ENCODE measurements at places on chromosomes 4 and X. TPM values are rescaled to one million over a fixed set of nuclear protein-coding genes. Genes with fewer than 3 reads are reported as not detected.

DNA sequence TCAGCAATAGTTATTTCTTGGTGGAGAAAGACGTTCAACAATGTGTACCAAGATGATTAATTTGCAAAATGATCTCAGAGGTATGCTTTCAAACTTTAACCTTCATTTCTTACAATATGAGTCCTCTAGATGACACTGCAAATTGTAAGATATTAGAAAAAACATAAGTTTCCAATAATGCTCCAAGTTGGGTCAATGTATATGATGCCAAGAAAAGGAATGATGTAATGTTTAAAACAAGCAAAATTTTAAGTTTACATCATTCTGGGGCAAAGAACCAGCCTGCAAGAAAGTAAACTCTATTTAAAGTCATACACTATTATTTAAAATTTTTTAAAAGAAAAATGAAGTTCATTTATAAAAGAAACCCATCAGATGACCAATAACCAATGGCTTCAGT is 56.1 kb downstream of the PRSS12 start:
- no peak overlapping the region for H3K4me3 ChIP-seq
- no peaks in the 10 kb centered on the region for H3K4me1 ChIP-seq
- H3K36me3 ChIP-seq: no peaks in the 10 kb centered on the region
- no peak for DNase-seq

DNA sequence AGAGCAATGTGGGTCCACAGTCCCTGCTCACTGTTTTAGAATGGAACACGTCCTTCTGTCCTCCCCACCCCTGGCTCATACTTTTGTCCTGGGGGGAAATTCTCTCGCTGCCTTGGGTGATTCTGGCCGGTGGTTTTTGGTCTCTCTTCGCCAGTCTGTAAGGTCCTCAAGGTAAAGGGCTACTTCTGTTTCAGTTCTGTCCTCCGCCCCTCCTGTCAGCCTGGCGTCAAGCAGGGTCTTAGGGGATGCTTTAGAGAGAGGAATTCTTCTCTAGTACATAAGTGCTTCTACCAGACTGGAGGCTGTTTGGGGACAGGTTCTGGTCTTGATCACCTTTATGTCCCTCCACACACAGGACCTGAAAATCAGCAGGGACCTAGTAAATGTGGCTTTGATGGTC is 617 bp upstream of the MRFAP1L1 start:
- DNase-seq: no peak
- H3K27ac ChIP-seq: no peak overlapping the region
- no peaks in the 10 kb centered on the region for H3K27me3 ChIP-seq

DNA sequence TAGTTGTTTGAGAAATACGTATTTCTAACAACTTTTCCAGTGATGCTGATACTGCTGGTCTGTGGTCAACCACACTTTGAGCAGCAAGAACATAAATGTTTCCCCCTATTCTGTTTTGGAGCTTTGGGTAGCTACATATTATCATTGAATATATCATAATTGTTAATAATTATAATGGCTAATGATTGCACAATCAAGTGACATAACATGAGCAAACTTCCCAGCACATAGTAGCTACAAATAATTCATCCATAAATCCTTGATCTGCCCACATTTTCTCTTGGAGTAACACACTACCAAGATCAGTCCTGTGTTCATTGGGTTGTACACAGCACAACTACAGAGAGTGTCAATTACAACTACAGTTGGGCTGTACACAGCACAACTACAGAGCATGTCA is 436.3 kb upstream of the MAGEB18 start:
- H3K4me1 ChIP-seq: no peaks in the 10 kb centered on the region
- no peak overlapping the region for H3K27ac ChIP-seq
- DNase-seq: no peak
- H3K36me3 ChIP-seq: no peaks in the 10 kb centered on the region
- H3K27me3 ChIP-seq: no peaks in the 10 kb centered on the region
- no peak overlapping the region for H3K4me3 ChIP-seq

- DNase-seq: no peak
- H3K36me3 ChIP-seq: peaks cover 23% of the 10 kb centered on the region
- no peak overlapping the region for H3K27ac ChIP-seq
- H3K4me3 ChIP-seq: no peak overlapping the region
These were observed 76.6 kb downstream of the TBC1D9 start for GRCh38 chr4:140679576-140679975.

DNA sequence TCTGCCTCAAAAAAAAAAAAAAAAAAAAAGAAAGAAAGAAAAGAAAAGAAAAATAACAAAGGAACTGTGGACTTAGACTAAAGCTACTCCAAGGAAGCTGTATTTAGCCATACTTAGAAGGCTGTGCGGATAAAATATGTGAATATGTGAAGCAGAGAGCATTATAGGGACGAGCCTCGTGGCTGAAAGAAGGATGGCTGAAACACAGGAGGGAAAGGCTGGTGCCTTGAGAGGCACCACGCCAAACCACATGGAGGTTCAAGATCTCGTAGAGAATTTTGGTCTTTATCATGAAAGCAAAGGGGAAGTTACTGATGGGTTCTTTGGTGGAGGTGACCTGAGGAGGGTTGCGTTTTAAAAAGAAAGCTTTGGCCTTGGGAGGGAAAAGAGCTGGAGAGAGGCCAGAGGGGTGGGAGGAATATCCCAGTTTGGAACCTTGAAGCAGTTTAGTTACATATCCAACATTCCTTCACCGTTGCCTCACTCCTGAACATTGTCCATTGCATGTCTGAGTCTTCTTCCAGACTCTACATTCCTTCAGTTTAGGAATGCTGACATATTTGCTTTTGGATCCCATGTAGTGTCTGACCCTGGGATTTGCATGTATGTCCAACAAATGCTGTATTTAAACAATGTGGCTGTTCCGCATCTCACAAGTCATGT is 82.5 kb downstream of the CPE start:
- no peak overlapping the region for H3K27ac ChIP-seq
- no peaks in the 10 kb centered on the region for H3K27me3 ChIP-seq
- DNase-seq: no peak
- H3K4me3 ChIP-seq: no peak overlapping the region
- no peaks in the 10 kb centered on the region for H3K36me3 ChIP-seq

Gene NEUROG2
- 0.41 TPM for total RNA-seq

Gene TRPC5OS
- total RNA-seq: not detected

- H3K4me3 ChIP-seq: no peak overlapping the region
- H3K27ac ChIP-seq: no peak overlapping the region
- no peaks in the 10 kb centered on the region for H3K27me3 ChIP-seq
- no peaks in the 10 kb centered on the region for H3K4me1 ChIP-seq
- no peak for DNase-seq
- H3K36me3 ChIP-seq: no peaks in the 10 kb centered on the region
These were observed 6.9 kb downstream of the CLCN3 start for GRCh38 chr4:169627307-169627706.

GRCh38 chr4:88660446-88661294 is 37.0 kb downstream of the NAP1L5 start:
- peaks cover 5% of the 10 kb centered on the region for H3K36me3 ChIP-seq
- H3K4me3 ChIP-seq: no peak overlapping the region
- no peak for DNase-seq
- no peak overlapping the region for H3K27ac ChIP-seq
- no peaks in the 10 kb centered on the region for H3K27me3 ChIP-seq

DNA sequence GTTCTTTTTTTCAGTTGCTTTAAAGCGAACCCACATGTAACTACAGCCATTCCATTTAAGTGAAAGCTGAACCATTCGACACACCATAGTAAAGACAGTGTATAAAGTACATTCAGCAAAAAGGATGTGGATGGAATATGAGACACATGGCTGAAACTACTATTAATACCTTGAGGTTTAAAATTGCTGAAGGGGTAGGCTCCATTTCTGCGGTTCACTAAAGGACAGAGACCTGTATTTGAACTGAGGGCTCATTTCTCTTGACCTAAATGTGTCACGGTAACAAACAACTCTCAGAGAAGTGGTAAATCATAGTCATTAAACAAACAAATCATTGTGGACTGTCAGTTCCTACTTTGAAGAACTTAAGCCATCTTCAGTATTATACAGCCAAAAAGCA is 1085.6 kb upstream of the TENM3 start:
- no peaks in the 10 kb centered on the region for H3K36me3 ChIP-seq
- no peaks in the 10 kb centered on the region for H3K27me3 ChIP-seq
- no peak for DNase-seq
- no peak overlapping the region for H3K4me3 ChIP-seq

DNA sequence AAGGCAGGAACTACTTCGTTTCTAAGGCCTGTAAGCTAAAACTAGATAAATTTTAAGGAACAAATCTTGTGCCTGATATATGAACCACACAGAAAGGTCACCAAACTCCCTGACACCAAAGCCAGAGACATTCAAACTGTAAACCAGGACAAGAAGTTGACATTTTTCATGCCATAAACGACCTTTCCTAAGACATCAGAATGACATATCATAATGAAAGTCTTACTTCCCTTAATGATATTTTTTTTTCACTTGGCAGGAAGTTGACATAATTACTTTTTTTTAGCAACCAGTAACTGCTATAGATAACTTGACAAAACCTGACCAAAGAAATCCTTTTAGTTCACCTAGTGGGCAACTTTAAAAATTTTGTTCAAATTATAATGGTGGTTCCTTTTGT is 231.5 kb upstream of the AGTR2 start:
- H3K27ac ChIP-seq: no peak overlapping the region
- H3K4me1 ChIP-seq: no peaks in the 10 kb centered on the region
- no peaks in the 10 kb centered on the region for H3K27me3 ChIP-seq

GRCh38 chr4:145719752-145720624 is 40.0 kb downstream of the C4orf51 start:
- no peak overlapping the region for H3K27ac ChIP-seq
- no peak overlapping the region for H3K4me3 ChIP-seq
- no peak for DNase-seq

DNA sequence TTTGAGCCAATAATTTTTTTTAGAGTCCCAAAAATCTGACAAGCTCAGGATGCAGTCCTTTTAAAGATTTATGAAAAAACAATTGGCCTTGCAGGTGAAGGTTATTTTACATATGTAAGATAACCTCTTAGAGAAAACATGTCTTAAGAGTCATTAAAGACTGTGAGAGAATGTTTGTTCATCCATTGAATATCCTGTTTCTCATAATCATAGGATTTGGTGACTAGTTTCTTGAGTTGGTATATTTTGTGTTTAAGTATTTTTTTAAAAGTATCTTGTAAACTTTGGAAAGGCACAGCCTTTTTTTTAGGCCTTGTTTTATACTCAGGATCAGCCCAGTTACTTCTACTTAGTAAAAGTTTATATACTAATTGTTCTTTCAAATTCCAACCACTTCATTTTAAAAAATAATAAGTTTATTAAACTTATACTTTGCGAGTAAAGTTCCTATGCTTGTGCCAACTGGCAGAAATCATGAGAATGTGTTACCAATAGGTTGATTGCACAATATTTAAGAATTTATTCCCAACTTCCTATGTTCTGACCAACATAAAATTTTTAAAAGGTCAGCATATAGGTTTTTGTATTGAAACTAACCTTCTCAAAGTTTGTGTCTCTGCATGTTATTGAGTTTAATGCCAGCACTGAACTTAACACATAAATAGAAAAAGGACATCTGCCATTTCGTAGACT is 40.0 kb upstream of the ARSJ start:
- H3K36me3 ChIP-seq: no peaks in the 10 kb centered on the region
- H3K4me1 ChIP-seq: peaks cover 31% of the 10 kb centered on the region
- no peaks in the 10 kb centered on the region for H3K27me3 ChIP-seq
- H3K4me3 ChIP-seq: no peak overlapping the region

Gene TRPC3
- 0.89 TPM for total RNA-seq

DNA sequence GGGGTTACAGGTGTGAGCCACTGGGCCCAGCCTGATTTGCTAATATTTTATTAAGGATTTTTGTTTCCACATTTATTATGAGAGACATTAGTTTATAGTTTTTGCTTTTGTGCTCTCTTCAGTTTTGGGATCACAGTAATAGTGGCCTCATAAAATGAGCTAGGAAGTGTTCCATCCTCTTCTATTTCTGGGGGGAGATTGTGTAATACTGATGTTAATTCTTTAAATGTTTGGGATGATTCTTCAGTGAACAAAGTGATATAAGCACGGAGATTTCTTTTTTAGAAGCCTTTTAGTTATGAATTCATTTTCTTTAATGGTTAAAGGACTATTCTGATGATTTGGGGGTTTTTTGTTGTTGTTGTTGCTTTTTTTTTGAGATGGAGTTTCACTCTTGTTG is 41.3 kb downstream of the RBMX start:
- no peaks in the 10 kb centered on the region for H3K4me1 ChIP-seq
- no peaks in the 10 kb centered on the region for H3K36me3 ChIP-seq
- no peaks in the 10 kb centered on the region for H3K27me3 ChIP-seq
- no peak overlapping the region for H3K4me3 ChIP-seq
- no peak for DNase-seq

GRCh38 chrX:57422289-57422688 is 135.8 kb downstream of the FAAH2 start:
- H3K4me1 ChIP-seq: peaks cover 15% of the 10 kb centered on the region
- no peaks in the 10 kb centered on the region for H3K27me3 ChIP-seq
- H3K36me3 ChIP-seq: no peaks in the 10 kb centered on the region
- no peak for DNase-seq

- no peaks in the 10 kb centered on the region for H3K27me3 ChIP-seq
- no peak overlapping the region for H3K4me3 ChIP-seq
- no peak for DNase-seq
- no peaks in the 10 kb centered on the region for H3K36me3 ChIP-seq
- H3K27ac ChIP-seq: no peak overlapping the region
- H3K4me1 ChIP-seq: no peaks in the 10 kb centered on the region
These were observed 279.8 kb downstream of the BCOR start for GRCh38 chrX:39817754-39818470.

DNA sequence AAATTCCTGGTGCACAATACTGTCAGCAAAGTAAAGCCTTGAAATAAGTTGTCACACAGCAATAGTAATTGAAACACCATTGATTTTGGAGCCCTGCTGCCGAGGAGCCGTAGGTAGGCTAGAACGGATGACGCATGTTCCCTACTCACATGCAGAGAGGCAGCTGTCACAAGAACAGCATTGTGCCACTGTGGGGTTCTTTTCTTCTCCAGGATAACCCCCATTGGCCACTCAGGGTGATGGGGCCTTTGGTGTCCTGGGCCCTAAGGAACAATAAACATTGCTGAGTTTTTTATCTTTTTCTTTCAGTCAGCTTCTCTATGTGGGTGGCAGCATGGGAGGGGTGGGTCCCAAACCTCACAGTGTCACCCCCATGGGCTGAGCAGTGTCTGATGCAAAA is 542.3 kb downstream of the BCOR start:
- no peaks in the 10 kb centered on the region for H3K36me3 ChIP-seq
- no peak for DNase-seq
- no peak overlapping the region for H3K4me3 ChIP-seq
- H3K4me1 ChIP-seq: no peaks in the 10 kb centered on the region
- H3K27ac ChIP-seq: no peak overlapping the region

GRCh38 chrX:74291577-74291963 is 12.4 kb upstream of the ZCCHC13 start:
- DNase-seq: no peak
- H3K27ac ChIP-seq: peak overlapping the region; percentile 94
- H3K36me3 ChIP-seq: peaks cover 18% of the 10 kb centered on the region
- no peaks in the 10 kb centered on the region for H3K4me1 ChIP-seq

Gene SYN1
- 0.33 TPM for total RNA-seq

GRCh38 chrX:71911731-71912050 is 1.0 kb downstream of the NHSL2 start:
- DNase-seq: no peak
- no peaks in the 10 kb centered on the region for H3K27me3 ChIP-seq
- H3K4me3 ChIP-seq: no peak overlapping the region

Gene CXCL1
- 0.23 TPM for total RNA-seq

Data from SJCRH30 (cell line).